ENCODE measurements at places on chromosomes 5 and 9.

- no peak for DNase-seq
Measured at GRCh38 chr5:102222772-102223171, 73.3 kb downstream of the SLCO4C1 start.

- no peak for DNase-seq
Measured at GRCh38 chr9:130244548-130245165, 20.9 kb upstream of the HMCN2 start.

DNA sequence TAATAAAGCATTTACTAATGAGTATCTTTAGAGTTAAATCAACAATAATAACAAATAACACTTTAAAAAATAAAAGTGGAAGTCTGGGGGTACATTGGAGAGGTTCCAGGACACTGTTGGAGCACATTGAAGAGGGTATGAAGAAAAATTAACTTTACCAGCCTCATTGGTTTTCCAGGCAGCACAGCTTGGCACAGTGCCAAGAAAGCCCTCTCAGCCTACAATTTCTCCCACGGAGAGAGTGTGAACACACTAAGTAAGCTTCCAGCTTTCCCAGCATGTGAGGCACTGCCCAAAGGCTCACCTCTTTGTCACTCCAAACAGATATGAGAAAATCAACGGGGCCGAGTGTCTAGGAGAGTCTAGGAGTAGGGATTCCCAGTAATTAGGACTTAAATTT lies 1912.8 kb upstream of the NUDT12 start:
- DNase-seq, result no peak

DNA sequence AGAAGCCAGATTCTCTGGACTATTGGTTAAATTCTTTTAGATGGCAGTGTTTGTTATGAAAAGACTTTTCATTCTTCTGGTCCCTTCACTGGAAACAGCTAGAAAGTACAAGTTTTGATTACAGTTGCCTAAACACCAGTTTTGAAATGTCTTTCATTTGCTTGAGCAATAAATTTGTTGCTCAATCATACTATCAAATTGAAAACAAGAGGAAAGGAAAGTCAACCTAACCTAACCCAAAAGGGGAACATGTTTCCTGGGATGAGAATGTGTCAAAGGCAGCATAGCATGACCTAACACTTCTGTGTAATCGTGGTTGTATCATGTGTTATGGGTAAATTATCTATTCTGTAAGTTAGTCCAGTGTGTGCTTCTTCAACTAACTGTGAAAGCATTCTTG lies 213.2 kb downstream of the TMC1 start:
- DNase-seq, result no peak

All from cortex of kidney (tissue), 1 donor.